SW480 (cell line): ENCODE measurements at places on chromosomes 4 and X.

DNA sequence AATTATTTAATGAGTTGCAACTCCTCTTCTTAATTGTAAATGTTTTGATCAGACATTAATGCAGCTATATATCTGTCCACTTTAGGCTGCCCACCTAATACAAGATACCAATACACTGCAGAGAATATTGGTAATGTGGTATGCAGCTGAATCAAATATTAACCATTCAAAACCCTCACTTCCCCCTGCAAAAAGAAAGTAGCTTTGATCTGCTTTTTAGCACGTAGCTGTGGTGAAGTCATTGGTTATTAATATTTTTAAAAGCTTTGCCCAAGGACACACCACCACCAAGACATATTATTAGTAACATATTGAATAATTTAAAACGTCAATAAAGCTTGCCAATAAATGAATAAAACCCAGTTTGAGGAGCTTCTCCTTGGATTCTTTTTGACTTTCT is 28.6 kb upstream of the CYP2U1 start:
- DNase-seq, result no peak

GRCh38 chr4:5552451-5552850 is 155.9 kb downstream of the EVC2 start:
- no peak for DNase-seq

GRCh38 chr4:82491251-82491960 is 61.0 kb downstream of the ENOPH1 start:
- DNase-seq, result no peak

GRCh38 chr4:140300271-140300970 is 73.0 kb upstream of the SCOC start:
- DNase-seq, result peak; percentile 38

DNA sequence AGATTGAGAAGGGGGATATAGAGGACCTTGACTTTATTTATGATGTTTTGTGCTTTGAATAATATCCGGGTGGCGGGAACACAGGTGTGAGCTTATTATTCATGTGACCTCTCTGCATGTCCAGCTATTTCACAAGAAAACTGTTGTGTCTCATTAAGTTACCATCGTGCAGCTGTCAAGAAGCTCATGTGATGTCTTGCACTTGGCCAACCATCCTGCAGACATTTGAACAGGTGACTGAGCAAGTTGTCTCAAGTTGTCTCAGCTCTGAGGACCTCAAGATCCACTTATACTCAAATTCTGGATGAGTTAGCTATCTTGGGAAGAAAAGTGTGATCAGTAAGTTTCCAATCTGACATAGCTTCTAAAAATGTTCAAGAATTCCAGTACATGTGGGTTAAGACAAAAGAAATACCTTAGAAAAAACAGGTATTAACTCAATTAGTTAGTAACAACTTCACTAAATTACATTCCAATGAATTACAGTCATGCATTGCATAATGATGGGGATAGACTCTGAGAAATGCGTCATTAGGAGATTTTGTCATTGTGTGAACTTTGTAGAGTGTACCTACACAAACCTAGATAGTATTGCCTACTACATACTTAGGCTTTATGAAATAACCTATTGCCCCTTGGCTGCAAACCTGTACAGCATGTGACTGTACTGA is 462.2 kb downstream of the INPP4B start:
- no peak for DNase-seq

DNA sequence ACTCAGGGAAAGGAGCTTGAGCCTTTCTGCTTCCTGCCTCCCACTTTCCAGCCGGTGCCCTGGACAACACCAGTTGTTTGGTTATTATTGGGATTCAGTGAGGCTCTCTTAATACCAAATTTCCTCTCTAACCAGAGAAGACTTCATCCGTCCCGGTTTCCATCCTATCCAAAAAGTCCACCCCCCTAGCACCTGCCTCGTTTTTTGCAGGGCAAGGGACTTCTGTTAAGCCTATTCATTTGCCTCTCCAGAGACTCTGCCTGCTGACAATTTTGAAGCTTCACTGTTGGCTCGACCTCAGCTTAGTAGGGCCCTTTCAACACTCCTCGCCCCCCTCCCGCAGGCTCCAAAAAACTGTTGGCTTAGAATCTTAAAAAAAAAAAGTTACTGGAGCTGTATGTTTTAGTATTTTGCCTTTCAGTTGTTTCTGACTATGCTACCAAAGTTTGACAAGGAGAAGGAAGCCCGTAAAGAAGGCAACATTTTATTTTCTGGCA is 779 bp upstream of the PRSS12 start:
- no peak for DNase-seq
